Inflammatory macrophage treated with lipopolysaccharide for 4 hours (primary cell): ENCODE measurements at places on chromosomes 11 and 22.

GRCh38 chr11:112794331-112794846, 166.8 kb upstream of the NCAM1 start:
- DNase-seq = no peak

DNA sequence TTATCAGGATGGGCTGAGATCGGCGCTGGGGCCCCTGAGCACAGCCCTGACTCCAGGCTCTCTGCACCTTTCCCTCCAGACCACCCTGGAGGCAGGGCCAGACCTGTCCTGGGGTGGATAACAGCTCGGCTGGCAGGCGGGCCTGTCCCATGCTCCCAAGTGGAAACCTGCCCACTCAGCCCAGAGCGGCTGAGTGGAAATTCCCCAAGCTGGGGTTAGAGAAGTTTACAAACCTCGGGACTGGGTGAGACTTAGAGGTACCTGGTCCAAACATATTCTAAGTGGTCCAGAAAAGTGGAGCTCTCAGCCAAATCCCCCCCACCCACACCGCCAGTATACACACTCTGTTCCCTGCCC, 4.8 kb upstream of the FXYD2 start:
- DNase-seq = peak; percentile 39

DNA sequence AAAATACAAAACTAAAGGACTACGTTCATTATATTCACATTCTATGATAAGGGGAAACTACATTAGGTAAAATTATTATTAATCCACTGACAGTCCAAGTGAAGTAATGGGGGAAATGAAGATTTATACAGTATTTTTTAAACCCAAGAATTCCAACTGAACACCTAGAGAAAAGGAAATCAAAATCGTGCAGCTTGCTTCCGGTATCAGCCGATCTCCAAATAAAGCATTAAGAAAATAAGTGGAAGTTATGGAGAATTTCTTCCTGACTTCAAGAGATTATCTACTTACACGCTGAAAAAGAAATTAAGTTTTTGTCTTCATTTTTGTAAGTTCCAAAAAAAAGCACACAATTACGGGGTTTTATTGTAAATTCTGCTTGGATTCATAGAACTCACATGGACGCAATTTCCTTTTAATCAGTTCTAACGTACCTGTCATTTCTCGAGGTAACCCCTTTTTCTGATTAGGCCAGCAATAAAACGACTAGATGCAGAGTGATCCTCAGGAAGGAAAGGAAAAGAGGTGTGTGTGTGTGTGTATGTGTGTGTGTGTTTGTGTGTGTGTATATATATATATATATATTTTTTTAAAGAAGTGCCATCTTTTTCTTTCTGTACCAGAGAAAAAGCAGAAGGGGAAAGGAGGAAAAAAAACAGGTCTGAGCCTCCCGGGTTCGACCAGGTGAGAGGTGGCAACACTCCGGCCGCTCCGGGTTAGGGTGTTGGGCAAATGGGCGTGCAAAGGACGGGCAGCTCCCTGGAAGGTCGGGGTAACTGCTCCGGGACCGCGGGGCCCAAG, 1.1 kb downstream of the ZBTB44 start:
- DNase-seq = no peak

- DNase-seq = no peak
Measured at GRCh38 chr11:118923721-118924587, 1.8 kb downstream of the BCL9L start.

- no peak for DNase-seq
Measured at GRCh38 chr22:48566741-48567140, 1260.9 kb downstream of the BRD1 start.

DNA sequence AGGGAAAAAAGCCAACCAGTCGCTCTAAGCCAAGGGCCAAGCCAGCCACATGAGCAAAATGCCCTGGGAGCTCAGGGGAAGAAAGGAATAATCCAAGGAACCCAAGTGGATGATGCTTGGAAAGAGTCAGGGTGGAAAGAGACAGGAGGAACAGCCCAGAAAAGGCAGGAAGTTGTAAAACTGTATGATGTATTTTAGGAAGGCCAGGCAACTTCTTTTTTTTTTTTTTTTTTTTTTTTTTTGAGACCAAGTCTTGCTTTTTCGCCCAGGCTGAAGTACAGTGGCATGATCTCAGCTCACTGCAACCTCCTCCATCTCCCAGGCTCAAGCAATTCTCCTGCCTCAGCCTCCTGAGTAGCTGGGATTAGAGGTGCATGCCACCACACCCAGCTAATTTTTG, 1.6 kb downstream of the LGALS12 start:
- no peak for DNase-seq

DNA sequence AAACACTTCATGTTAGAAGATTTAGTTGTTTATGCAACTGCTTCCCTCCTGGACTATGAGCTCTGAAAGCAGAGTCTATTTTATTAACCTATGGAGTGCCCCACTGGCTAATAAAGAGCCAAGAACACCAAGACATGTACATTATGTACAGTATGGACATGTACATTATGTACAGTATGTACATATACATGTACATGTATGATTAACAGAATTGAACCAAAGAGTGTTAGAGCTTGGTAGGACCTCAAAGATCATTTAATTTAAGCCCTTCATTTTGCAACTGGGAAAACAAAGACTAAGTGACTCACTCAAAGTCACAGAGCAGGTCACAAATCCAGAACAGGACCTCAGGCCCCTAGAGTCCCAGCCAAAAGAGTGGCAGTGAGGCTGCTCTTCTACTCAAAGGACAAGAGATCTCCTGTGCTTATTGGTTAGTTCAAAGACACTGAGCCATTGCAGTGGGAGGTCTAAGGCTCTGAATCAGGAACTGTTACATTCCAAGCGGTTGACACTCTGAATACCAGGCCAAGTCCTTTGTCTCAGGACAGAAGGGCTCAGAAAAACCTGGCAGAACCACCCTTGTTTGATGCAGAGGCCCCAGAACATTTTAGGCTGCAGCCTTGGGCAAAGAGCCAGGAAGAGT, 103.8 kb downstream of the FAM168A start:
- no peak for DNase-seq

GRCh38 chr11:130418756-130419155, 9.7 kb downstream of the ADAMTS8 start:
- DNase-seq = no peak

- DNase-seq = peak; percentile 77
Measured at GRCh38 chr11:96197801-96198701, 144.9 kb downstream of the MAML2 start.

GRCh38 chr11:81897639-81898038, 836.0 kb downstream of the FAM181B start:
- no peak for DNase-seq

DNA sequence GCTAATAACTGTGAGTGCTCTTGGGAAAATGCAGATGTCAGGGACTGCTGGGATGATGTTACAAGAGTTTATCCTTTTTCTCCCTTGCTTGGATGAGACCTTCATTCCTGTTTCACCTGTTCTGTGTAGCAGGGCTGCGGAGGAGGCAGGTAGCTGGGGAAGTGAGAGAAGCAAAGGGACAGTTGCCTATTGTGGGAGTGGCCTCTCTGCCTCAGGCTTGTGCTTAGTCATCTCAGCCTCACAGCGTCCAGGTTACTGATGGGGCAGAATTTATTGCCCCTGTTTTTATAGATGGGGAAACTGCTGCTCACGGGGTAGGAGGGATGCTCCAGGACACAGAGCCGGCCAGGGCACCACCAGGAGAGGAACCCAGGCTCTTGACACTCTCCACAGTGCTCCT, 1.7 kb downstream of the STX3 start:
- peak; percentile 13 for DNase-seq

- no peak for DNase-seq
Measured at GRCh38 chr11:64853709-64854108, 9.3 kb upstream of the CDC42BPG start.

DNA sequence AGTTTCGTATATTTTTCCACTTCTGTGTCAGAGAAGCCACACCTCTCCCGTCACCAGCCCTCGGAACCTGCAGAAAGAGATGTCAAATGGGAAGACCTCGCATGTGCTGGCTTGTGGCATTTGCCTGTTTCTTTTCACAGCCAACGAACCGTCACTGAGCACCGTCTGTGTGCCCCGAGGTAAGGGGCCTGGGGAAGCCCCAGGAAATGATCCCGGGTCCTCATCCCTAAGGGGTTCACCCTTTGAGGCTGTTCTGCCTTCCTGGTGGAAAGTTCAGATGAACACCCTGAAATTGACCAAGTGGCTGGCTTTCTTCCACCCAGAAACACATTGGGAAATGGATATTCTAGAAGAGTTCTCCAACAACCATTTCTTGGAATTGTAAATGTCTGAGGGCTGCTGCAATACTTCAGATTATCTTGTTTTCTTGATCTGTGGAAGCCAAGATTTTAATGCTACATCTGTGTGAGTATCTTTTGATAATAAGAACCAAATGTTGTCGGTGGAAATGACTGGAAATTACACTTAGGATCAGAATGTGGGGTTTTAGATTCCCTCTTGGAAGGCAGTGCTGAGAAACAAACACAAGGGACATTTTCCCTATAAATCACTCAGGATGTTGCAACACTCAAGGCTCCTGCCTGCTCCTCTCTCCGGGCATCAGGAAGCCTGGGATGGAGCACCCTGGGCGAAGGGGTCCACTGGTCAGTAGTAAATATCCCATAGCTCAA, 37.6 kb downstream of the RIBC2 start:
- DNase-seq = no peak

GRCh38 chr22:47678048-47678447, 915.6 kb downstream of the TBC1D22A start:
- DNase-seq = no peak

GRCh38 chr11:69984457-69985261, 93.5 kb upstream of the ANO1 start:
- DNase-seq = no peak
